ENCODE measurements at places on chromosomes 3 and 15.
A peak's percentile ranks its signal among the peaks of the same experiment; 100 is the strongest.

DNA sequence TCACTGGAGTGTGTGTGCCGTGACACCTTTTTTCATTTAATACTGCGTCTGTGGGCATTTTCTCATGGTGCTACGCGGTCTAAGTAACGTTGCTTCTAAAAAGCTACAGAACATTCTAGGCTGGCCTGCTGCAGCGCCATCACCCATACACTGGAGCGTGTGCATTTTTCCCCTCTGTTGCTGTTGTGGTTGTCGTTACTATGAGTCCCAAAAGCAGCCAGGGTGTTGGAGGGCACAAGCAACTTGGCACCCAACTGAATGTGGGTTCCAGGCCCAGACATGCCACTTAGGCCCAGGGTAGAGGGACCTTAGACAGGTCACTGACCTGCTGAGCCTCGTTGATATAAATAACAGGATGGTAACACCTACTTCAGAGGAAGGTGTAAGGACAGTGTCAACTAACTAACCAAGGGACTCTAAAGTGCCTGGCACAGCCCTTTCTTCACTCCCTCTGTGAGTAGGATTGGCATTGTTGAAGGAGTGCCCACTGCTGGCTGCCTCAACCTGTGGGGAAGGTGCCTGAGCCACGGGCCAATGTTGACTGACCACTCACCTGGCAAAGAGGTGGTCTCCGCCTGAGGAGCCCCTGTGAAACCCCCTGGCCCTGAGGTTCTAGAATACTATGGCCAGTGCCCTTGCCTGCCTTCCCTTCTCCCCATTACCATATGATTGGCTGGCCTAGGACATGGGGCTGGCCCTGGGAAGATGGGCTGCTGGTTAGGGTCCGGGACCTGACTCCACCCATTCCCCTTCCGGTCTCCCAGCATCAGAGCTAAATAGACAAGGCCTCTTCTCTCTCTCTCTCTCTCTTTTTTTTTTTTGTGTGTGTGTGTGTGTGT is 3.5 kb downstream of the CSK start:
- DNase-seq, result no peak

DNA sequence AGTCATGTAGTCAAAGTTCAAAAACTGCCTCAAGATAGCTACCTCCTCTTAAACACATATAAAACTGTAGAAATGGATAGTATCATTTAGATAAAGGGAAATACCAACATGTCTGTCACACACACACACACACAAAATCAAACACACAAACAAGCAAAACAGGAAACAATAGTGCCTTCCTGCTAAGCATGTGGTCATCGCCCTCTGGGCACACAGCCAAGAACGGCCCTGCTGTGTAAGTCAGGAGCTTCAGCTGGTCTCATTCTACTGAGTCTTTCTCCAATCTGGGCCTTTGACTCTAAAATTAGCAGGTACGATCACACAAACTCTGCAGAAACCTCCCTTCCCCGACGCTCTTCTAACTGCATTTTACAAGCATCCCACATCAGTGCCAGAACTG is 272.2 kb upstream of the CHRNA7 start:
- DNase-seq, result no peak

DNA sequence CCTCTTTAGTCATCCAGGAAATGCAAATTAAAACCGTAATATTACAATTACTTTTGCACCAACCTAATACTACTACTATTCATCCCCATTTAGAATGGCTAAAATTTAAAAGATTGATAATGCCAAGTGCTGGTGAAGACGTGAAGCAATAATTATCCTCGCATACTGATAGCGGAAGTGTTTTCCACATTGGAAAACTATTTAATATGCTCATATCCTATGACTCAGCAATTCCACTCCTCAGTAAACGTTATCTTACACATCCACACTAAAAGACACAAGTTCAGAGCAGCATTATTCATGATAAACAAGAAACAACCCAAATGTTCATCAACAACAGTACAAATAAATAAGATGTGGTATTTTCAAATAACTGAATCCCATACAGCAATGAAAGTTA is 70.6 kb downstream of the VPS13C start:
- DNase-seq, result no peak

DNA sequence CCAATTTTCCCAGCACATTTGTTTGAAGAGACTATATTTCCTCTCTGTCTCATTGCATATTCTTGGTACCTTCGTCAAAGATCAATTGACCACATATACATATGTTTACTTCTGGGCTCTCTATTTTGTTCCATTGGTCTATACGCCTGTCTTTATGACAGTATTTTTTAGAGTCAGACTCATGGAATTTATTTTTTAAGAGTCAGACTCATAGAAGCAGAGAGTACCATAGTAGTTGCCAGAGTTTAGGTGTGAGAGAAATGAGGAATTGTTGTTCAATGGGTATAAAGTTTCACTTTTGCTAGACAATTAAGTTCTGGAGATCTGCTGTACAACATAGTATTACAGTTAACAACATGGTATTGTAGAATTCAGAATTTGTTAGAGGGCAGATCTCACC is 27.1 kb downstream of the PLA2G4F start:
- DNase-seq, result no peak

DNA sequence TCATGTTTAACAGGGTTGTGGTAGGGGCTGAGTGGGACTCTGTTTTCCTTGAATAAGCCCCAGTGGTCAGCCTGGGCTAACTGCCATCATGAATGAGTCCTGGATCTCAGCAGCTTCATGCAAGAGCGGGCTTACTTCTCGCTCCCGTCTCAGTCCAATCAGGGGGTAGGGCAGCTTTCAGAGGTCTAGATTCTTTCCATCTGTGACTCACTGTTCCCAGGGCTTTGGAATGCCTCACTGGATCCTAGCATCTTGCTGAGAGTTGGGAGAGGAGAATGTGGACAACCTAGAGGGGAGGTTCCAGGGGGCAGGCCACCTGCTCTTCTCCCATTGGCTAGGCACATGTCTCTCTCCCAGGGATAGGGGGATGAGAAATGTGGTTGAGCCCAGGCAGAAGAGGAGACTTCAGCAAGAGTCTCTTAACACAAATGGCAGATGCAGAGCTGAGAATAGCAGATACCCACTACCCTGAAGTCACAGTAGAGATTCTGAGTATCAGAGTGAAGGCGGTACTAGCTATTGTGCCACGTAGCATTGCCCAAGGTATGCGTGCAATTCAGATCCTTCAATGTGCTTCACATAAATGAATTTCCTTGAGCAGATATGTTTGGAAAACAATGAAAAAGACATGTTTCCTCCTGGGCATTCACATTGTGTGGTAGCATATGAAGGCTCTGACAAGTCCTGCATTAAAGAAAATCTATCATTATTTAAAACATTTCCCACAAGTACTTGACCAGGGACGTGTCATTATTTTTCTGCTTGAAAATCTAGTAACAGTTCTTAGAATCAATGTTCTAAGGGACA is 257.7 kb upstream of the PROK2 start:
- no peak for DNase-seq

DNA sequence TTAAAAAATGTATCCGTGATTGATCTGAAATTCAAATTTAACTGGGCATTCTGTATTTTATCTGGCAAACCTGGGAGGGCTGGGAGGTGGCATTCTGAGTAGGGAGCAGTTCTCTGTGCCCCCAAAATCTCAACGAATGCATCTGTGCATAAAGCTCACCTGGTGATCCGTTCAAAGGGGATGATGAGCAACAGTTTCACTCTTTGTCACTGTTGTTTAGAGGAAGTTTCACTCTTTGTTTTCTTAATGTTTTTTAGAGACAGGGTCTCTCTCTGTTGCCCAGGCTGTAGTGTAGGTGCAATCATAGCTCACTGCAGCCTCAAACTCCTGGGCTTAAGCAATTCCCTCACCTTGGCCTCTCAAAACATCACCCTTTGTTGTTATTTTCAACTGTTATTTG is 186.7 kb downstream of the SSR3 start:
- no peak for DNase-seq

- no peak for DNase-seq
These were observed 169.7 kb downstream of the ANXA2 start for GRCh38 chr15:60228101-60228500.

GRCh38 chr15:63135804-63136203 is 14.1 kb downstream of the LACTB start:
- DNase-seq, result no peak

- no peak for DNase-seq
These were observed 11.4 kb downstream of the PGPEP1L start for GRCh38 chr15:98996169-98996568.

- DNase-seq, result peak; percentile 90
These were observed at the start of gene ALDH1L1 for GRCh38 chr3:126180477-126181397. TSS of gene ALDH1L1 (minus strand) at chr3:126180586. CDS start at chr3:126160979, 19,607 bp downstream.

GRCh38 chr3:29279806-29280205 is 1.1 kb upstream of the RBMS3 start:
- DNase-seq, result no peak

DNA sequence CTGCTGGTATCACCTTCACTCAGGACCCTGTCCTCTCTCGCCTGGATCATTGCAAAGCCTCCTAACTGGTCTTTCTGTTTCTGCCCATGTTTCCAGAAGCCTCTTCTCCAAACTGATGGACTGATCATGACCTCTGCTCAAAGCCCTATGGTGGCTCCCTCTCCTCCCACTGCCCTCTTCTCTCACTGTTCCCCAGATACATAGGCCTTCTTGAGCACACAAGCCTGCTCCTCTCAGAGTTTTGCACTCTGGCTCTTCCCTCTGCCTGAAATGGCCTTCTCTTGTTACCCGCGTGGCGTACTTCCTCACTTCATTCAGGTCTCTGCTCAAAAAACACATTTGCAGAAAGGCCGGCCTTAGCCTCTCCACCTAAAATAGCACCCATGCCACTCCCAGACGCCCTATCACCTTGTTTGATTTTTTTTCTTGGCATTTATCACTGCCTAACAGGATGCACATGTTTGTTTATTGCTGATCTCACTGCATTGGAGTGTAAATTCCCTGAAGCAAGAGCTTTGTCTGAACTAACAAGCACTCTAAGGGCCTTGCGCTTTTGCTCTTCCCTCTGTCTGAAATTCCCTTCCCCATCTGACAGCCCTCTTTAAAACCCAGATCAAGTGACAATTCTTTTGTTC is 1.4 kb upstream of the ETFA start:
- no peak for DNase-seq

All from upper lobe of left lung (tissue), 6 donors.